Kidney tubule cell (primary cell): ENCODE measurements at places on chromosomes 12 and 14.

GRCh38 chr12:97875064-97875463, 412.5 kb downstream of the RMST start:
- no peak for DNase-seq

DNA sequence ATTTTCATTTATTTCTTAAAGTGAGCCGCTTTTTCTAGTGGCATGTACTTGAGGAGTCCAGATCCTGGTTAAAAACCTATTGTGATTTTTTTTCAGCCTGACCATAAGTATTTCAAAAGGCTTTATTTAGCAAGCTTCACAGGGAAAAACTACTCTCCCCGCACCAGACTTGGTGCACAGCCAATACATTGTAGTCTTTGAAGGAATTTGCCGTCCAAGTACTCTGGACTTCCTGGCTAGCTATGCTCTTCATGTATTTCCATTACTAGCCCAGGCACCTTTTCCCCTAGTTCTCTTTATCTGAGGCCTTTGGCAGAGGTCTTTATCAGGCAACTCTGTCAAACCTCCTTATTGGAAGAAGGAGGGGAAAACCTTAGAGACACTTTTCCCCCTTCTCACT, 234.7 kb downstream of the CCDC91 start:
- peak; percentile 76 for DNase-seq

DNA sequence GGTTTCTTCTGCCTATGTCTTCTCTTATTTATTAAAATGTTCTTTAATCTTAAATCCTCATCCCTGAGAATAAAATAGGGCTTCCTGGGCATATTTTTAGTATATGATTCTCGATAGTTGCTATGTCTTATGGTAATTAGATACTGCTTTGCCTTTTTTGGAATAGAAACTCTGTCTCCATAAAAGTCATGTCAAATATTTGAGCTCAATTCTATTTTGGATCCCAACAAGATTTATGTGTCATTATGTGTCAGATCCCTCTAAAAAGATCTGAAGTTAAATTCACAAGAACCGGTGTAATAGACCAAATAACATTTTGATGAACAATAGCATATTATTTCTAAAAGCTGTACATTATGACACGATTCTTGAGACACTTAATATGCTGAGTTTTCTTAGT, 312.5 kb upstream of the PDE3A start:
- no peak for DNase-seq

DNA sequence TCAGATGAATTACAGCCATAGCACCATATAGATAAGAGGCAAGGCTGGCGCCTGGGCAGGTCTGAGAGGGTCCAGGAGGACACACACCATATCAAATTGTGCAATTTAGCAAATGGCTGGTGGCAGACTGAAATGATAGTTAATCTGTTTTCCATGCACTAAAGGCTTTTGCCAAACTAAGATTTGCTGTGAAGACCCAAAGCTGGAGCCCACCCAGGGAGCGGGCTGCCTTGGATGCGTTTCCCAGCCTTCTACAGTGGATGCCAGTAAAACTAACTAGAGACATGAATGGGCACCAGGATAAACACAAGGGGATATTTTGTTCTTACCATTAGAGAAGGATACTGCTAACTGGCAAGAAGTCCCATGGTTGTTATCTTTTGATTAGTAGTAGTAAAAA, 475.1 kb downstream of the DPF3 start:
- no peak for DNase-seq

DNA sequence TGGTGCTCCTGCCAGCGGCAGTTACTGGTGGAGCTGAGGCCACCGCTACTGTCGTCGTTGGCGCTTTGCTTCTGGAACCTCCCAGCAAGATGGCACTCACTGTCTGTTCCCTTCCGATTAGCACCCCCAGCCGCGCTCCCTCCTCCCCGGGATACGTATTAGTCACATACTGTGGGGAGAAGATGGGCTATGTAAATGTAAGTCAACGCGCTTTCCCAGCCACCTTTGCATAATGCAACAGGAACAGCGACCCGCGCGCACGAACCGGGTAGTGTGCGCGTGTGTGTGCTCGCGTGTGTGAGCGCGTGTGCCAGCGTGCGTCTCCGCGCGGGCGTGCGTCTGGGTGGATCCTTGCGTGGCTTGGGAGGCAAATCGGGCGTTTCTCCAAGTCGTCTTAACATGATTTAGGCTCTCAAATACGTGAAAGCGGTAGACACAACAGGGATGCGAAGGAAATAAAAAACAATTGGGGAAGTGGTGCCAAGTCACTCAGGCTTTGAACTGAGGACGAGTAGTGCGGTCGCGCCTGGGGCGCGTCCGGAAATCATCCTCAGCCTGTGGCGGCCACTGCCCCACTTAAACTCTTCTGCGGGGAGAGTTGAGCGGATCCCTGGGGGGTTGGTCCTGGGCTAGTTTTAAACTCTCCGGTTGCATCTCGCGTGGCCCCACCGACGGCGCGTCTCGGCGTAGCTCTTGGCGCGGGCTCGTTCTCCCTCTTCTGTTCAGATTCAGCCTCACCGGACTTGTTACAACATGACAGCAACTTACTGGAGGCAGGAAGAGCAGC, 1.8 kb downstream of the FLRT2 start:
- DNase-seq: peak; percentile 55

DNA sequence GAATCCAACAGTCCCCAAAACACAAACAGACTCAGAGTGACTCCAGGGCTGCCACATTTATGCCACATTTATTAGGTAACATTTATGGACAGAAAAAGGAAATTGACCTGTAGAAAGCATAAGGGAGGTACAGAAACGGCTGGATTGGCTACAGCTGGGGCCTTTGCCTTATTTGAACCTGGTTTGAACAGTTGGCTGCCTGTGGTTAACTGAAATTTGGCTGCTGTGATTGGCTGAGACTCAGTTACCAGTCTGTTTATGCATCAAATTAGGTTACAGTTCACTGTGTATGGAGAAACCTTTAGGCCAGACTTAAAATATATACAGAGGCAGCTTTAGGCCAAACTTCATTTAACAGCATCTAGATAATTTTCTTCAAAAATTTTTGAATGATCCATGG, 27.8 kb upstream of the PCNX1 start:
- DNase-seq: no peak

DNA sequence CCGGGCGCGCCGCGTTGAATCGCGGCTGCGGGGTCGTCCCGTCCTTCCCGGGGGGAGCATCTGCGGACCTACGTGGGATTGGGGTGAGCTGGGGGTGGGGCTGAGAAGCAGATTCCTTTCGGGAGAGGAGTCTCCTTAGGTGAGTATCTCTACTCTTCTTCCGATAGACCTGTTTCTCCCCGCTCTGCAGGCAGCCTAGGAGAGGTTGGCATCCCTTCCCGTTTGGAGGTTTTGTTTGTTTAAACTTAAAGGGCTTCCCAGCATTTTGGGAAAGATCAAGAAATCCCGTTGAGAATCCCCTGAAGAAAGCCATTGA, 411 bp downstream of the TTLL5 start:
- DNase-seq: no peak

GRCh38 chr12:55708695-55709233, 1.1 kb upstream of the ITGA7 start:
- no peak for DNase-seq

DNA sequence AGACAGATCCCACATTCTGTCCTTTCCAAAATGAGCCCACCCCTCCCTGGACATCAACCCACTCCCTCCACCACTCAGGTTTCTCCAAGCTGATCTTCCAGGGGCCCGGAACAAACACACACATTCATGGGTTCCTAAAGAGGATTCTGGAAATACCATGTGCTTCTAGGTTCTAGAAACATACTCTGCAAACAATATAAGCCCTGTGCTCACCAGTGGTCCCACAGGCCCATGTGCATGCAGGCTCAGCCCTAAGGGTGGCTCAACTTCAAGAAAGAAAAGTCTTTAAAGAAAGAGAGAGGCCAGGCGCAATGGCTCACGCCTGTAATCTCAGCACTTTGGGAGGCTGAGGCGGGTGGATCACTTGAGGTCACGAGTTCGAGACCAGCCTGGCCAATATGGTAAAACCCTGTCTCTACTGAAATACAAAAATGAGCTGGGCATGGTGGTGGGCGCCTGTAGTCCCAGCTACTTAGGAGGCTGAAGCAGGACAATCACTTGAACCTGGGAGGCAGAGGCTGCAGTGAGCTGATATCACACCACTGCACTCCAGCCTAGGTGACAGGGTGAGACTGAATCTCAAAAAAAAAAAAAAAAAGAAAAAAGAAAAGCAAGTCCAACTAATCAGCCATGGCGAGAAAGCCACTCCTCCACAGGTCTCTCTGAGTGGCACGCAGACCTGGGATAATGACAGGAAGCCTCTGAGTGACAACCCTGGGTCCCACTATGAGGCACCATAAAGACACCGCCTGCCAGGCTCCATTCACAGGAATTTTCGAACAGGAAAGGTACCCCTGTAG, 59.5 kb upstream of the PNMA1 start:
- no peak for DNase-seq

DNA sequence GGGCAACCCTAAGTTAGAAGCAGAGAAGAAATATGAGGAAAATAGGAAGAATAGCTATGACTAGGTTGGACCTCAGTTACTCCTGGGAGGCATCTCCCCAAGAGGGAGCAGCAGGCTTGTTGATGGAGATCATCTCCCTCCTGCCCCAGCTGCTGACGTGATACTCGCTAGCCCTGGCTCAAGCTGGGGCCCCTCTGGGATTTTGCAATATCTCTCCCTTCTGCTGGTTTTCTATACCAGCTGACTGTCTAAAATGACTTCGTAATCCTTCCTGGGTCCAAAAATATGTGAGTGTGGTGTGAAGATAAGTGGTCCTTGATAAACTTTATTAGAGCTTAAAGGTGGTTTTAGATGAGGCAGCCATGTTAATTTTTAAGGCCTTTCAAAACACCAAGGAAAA, 4.5 kb upstream of the HECTD4 start:
- DNase-seq: no peak

GRCh38 chr14:20801726-20802125, 918 bp downstream of the RNASE1 start:
- DNase-seq: no peak

DNA sequence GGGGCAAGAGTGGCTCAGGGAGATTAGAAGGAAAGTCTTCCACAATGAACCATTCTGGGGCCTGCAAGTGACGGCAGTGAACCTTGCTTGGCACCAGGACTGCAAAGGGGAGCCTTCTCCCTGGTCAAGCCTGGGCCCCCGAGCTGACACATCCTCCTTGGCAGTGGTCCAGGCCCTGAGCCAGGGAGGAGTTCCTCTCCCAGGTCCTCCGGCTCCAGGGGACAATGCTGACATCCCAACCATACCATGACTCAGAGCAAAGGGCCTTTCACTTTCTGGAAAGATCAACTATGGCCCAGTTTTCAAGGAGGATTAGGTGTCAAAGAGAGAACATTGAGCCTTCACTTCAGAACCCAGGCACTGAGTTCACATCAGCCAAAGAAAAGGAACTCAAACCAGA, 756.5 kb upstream of the TBX3 start:
- DNase-seq: peak; percentile 88

DNA sequence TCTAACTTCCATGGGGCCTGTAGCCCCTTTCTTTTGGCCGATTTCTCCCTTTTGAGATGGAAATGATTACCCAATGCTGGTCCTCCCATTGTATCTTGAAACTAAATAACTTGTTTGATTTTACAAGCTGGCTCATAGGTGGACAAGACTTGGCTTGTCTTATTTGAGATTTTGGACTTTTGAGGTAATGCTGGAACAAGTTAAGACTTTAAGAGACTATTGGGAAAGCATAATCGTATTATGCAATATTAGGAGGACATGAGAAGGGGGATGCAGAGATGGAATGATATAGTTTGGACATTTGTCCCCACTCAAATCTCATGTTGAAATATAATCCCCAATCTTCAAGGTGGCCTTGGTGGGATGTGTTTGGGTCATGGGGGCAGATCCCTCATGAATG, 49.2 kb upstream of the LYZ start:
- no peak for DNase-seq

DNA sequence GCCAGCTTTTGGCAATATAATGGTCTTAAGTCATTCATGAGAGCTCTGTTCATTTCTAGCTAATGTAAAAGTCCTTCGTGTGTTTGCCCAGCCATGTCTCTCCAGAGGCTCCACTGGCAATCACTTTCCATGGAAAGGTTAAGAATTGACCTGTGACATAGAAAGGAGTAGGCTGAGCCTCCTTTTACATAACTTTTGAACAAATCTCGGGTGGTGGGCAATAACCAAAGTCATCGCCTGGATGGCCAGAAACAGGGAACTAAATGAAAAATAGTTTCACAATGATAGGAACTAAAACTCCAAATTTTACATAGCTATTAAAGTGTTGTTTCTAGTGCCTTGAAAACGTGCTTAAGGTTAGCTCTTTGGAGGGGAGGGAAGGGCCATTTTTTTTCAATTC, 6.5 kb downstream of the BHLHE41 start:
- DNase-seq: no peak

DNA sequence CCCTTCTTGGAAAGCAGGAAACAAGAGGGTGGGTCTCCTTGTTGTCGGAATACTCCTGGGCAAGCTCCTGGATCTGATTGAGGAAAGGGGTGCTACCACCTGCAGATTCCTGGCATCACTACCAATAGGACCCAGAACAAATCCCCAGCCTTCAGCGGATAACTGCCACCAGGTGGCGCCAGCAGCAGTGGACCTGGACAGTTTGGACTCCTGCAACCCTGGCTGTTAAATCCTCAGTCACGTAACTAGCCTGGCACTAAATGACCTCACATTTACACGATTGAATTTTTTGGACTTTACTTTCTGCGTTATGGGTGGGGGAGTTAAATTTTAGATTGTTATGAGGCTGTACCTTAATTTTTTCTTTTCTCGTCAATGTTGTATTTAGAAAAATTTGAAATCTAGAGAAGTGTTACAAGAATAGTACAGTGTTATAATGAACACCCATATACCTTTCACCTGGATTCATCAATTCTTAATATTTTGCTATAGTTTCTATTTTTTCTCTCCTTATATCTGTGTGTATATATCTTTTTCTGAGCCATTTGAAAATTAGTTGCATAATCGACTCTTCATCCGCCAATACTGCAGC, 95.6 kb downstream of the GAS2L3 start:
- peak; percentile 77 for DNase-seq

- DNase-seq: no peak
Measured at GRCh38 chr12:24042651-24043050, 93.2 kb upstream of the SOX5 start.

- DNase-seq: no peak
Measured at GRCh38 chr12:67991158-67991557, 1.9 kb downstream of the IFNG-AS1 start.

GRCh38 chr12:126493366-126494108, 1428.3 kb downstream of the AACS start:
- DNase-seq: no peak

DNA sequence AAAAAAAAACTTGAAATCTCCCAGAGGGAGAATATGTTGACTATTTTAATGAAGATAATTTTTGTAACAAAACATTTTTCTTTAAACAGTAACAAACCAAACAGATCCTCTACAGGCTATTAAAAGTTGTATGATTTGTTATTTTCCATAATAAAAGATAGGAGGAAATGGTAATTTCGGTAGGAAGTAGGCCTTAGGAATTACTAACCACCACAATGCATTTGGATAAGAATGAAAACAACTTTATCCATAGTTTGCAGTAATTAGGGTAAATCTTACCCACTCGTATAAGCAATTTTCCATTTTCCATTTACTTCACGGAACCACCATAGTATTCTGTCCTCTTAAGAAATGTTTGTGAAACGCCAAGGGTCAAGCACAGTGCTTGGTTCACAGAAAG, 6.0 kb downstream of the USP44 start:
- DNase-seq: no peak
